Stimulated activated CD4-positive, alpha-beta T cell treated with anti-CD3 and anti-CD28 coated beads, TNF-alpha, amount 100 ng/mL, for 48 hours (primary cell): ENCODE measurements at places on chromosomes 16 and 17.

GRCh38 chr17:38687286-38687685 lies 12.5 kb upstream of the EPOP start:
- DNase-seq = no peak

GRCh38 chr17:72255481-72255880 lies 134.7 kb downstream of the SOX9 start:
- DNase-seq = no peak

GRCh38 chr17:29575511-29576213 lies 7.2 kb downstream of the TP53I13 start:
- no peak for DNase-seq

DNA sequence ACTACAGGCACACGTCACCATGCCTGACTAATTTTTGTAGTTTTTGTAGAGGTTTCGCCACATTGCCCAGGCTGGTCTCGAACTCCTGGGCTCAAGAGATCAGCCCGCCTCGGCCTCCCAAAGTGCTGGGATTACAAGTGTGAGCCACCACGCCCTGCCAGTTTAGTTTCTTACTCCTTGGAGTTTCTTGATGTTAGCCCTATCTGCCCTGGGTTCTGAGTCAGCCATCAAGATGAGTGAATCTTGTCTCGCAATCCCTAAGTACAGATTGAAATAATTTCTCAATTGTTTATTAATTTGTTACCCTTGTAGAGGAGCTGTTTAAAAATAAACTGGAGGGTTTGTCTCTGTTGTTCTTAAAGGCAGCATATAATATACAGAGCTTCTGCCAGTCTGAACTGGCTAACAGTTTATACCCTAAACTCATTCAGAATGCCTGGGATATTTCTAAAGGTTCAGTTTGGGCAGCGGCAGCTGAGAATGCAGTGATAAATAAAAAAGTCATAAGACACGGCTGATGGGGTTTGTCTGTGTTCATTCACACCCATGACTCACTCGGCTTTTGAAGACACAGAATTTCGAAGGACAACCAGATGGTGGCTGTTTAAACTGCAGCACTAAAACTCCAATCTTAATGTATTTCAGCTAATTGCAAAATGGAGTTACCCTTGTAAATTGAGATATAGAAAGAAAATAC lies 39.6 kb downstream of the GPRC5B start:
- DNase-seq = no peak

DNA sequence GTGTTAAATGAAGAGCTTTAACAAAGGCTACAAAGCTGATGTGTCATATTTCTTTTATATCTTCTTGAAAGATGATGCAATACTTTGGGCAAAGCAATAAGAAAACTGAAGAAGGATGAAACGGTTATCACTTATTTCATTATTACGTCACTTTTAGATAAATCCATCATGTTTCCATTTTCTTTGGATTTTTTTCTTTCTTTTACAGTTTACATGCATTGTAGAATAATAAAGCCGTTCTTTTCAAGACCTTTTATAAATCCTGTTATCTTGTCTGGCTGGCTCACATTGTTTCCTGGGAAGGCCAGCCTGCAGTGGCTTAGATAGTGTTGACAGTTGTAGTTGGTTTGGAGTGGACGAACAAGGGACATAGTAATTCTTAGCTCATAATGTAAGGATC lies 28.9 kb downstream of the TANC2 start:
- no peak for DNase-seq
